Stimulated activated CD8-positive, alpha-beta memory T cell treated with anti-CD3 and anti-CD28 coated beads, Interleukin-15, amount 100 ng/mL, for 4 hours (primary cell): ENCODE measurements at places on chromosomes 5 and 9.

DNA sequence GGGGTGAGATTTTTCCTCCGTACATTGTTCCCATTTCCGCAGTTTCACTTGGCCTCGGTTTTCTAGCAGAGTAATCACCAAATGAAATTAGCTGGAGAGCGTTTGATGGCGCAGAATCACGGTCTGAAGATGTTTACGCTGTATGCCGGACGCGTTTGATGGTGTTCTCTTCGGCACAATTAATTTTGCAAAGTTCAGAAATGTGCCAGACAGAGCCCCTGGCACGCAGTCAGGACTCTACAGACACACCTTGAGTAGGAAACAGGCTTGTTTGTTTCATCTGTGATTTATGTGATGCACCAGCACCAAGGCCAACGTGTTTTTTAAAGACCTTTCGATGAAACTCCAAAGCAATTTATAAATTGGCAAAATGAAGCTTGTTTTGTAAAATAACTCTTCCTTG lies 863 bp upstream of the LIFR start:
- no peak for DNase-seq

DNA sequence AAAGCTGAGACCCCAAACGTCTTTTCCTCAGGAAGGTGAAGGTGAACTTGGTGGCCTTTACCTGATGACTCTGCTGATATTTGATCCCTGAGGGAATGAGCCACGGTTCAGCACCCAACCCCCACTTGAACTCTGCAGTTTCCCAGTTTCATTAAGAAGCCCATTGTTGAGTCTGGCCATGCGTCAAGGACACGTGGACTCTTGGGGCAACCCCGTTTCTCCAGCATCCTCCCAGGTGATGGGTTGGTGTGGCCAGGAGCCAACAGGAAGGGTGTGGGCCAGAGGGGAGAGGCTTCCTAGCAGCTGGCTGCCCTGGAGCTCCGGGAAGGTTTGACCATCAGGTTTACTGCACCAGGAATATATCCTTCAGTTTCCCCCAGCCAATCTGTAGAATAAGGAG lies 59.5 kb upstream of the GNE start:
- DNase-seq, result no peak

DNA sequence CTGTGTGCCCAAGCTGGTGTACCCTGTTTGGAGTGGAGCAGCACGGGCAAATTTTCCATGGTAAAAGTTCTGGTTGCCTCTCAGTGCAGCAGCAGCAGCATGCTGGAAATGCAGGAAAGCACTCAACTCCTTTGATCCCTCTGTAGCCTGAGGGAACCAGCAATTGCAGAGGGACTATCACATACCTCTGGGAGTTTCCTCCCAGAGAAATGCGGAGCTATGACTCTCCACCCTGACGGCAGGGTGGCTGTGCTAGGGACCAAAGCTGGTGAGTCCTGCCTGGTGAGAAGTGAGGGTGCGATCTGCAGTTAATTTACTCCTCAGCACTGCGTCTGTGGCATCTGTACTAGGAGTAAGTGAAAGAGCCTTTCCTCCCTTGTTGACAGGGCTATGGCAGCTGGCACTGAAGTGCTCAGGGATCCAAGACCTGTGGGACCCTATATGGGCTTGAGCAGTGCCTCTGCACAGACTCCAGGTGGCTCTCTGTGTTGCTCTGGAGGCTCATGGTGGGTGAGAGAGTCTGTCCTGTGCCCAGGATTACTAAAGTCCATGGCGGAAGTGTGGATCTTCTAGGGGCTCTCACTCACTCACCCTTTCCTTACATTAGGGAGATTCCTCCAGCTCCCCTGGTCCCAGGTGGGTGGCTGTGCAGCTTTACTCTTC lies 601.2 kb upstream of the TYRP1 start:
- DNase-seq, result no peak

GRCh38 chr9:5562806-5563416 lies 52.6 kb downstream of the PDCD1LG2 start:
- DNase-seq, result no peak

GRCh38 chr5:55063899-55064298 lies 38.5 kb upstream of the GZMA start:
- DNase-seq, result no peak

DNA sequence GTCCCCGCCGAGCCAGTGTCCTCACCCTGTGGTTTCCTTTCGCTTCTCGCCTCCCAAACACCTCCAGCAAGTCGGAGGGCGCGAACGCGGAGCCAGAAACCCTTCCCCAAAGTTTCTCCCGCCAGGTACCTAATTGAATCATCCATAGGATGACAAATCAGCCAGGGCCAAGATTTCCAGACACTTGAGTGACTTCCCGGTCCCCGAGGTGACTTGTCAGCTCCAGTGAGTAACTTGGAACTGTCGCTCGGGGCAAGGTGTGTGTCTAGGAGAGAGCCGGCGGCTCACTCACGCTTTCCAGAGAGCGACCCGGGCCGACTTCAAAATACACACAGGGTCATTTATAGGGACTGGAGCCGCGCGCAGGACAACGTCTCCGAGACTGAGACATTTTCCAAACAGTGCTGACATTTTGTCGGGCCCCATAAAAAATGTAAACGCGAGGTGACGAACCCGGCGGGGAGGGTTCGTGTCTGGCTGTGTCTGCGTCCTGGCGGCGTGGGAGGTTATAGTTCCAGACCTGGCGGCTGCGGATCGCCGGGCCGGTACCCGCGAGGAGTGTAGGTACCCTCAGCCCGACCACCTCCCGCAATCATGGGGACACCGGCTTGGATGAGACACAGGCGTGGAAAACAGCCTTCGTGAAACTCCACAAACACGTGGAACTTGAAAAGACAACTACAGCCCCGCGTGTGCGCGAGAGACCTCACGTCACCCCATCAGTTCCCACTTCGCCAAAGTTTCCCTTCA lies 1.4 kb downstream of the GLIS3 start:
- no peak for DNase-seq

DNA sequence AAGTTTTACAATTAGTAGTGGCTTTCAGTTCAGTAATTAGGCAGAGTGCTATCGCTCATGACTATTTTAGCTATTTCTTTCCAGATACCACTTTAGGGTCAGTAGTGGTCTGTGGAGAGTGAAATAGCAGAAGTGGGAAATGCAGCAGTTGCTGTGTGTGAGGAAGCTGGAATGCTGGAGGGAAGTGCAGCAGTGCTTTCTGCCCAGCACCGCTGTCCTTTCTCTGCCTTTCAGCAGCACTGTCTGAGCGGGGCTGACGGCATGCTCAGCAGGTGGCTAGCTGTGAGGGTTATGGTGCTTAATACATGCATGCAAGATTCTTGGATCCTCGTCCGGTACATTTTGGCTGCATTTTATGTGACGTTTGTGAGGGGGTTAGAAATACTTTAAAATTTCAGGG lies 213.9 kb downstream of the PBX3 start:
- DNase-seq, result no peak

DNA sequence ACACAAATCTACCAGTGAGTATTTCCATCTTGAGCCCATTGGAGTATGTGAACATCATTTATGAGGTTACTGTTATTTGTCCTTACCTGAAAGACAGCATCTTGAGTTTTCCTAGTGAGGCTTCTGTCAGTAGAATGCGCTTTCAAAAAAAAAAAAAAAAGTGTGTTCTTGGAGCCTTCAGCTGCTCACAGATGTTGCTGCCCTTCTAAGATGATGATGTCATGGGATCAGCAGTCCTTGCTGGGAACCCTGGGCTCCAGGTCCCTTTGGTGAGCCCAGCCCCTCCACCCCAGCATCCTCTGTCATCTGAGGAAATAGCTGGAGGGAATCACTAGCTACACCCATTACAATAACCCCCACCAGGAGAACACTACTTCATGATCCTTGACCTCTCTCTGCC lies 83.3 kb downstream of the ATPSCKMT start:
- no peak for DNase-seq

- DNase-seq, result no peak
Measured at GRCh38 chr9:113886933-113887332, 10.8 kb downstream of the ZNF618 start.

DNA sequence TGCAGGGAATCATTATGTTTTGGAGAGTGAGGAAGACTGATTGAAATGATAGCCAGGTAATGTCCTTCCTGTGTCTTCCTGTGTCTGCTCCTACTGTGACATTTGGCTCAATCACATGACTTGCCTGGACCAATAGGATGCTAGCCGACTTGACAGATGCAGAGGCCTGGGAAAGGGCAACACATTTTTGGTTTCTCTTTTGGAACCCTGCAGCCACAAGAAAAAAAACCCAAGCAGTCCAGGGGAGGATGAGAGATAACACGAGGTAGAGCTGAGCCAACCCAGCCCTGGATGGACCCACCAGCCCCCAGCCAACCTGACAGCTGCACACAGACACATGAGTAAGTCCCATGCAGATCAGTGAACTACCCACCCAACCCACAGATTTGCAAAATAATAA lies 256.1 kb upstream of the SMARCA2 start:
- no peak for DNase-seq

- DNase-seq, result no peak
Measured at GRCh38 chr9:73216100-73216499, 64.4 kb downstream of the ANXA1 start.

DNA sequence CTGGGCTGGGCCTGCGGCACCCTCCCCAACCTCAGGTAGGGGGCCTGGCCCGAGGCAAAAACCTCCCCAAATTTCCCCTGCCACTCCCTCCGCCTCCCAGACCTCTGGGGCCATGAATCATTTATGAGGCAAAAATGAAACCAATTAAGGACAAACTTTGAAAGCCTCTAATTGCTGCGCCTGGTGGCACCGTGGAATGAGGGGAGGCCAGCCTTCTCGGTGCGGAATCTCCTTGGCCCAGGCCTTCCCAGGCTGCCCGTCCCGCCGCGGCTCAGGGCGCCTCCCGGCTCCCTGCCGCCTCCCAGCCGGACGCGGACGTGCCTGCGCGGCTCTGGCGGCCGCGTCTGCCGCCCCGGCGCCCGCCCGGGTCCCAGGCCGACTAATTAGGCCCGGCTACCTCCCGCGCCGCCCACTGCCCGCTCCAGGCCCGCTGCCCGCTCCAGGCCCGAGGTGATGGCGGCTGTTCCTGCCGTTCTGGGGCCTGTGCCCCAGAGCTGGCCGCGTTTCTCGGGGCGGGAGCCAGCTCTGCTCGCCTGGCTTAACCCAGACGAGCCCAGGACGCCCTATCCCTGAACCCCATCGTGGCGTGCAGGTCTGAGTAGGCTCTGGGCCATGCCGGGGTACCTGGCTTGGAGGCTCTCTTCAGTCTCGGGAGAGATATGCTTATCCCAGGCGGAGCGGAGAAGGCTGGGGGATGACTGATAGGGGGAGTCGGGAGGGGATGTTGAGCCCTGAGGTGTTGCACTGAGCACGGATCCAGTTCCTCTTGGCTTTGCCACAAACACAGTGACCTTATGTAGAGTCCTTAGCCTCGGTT lies 20.1 kb downstream of the CXXC5 start:
- DNase-seq, result no peak

- no peak for DNase-seq
Measured at GRCh38 chr5:169650701-169651331, 13.7 kb downstream of the DOCK2 start.

DNA sequence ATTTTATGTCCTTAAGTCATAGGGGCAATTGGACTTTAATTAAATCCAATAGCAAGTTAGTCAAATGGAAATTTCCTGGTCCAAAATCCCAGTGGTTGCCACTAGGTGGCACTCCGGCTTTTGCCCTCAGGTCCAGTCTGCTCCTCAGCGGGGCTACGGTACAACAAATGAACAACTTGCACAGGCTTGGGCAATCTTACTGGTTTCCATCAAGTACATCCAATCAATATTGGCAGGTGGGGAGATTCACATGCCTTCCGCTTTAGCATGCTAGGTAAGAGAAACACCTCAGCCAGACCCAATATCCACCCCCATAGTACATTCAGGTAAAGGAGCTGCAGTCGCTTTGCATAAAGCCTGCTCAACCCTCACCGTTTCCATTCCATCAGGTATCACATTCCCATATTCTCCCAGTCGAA lies 6.3 kb upstream of the MXD3 start:
- no peak for DNase-seq

- DNase-seq, result no peak
Measured at GRCh38 chr5:61329550-61330128, 2.4 kb upstream of the ZSWIM6 start.
